ENCODE measurements at places on chromosomes 5 and 9. TPM values are rescaled to one million over a fixed set of nuclear protein-coding genes. Genes with fewer than 3 reads are reported as not detected.

The F2RL1 gene
- total RNA-seq, result 0.62 TPM

The ZNG1F gene
- total RNA-seq, result 28.3 TPM

The TAS2R1 gene
- not detected for total RNA-seq

The FOXD4L3 gene
- total RNA-seq, result 1.7 TPM

The GPR151 gene
- total RNA-seq, result 0.33 TPM

The TXNDC8 gene
- not detected for total RNA-seq

The FGF1 gene
- total RNA-seq, result 186 TPM

The PCDHA1 gene
- 2.7 TPM for total RNA-seq

The GALNT10 gene
- total RNA-seq, result 16.6 TPM

The PROB1 gene
- 2.4 TPM for total RNA-seq

The GMCL2 gene
- not detected for total RNA-seq

The GLDC gene
- total RNA-seq, result 22.5 TPM

The FOXD4 gene
- total RNA-seq, result 0.56 TPM

The RAB24 gene
- 45.6 TPM for total RNA-seq

The GHR gene
- total RNA-seq, result 4.0 TPM

The INSYN2B gene
- 6.2 TPM for total RNA-seq

The SMIM3 gene
- 8.0 TPM for total RNA-seq

The IFNA21 gene
- not detected for total RNA-seq

The PCDHB11 gene
- 7.0 TPM for total RNA-seq

The PBX3 gene
- 21.7 TPM for total RNA-seq

The SOX30 gene
- total RNA-seq, result not detected

The PCDHGA1 gene
- total RNA-seq, result 4.1 TPM

The ANKRD18B gene
- 21.5 TPM for total RNA-seq

The PFN3 gene
- total RNA-seq, result not detected

The MELK gene
- not detected for total RNA-seq

The HEMGN gene
- total RNA-seq, result not detected

The TMEM174 gene
- total RNA-seq, result not detected

The FGD3 gene
- total RNA-seq, result 2.4 TPM

The IL5 gene
- total RNA-seq, result not detected

The IFNE gene
- 1.1 TPM for total RNA-seq

The ENTREP1 gene
- 19.7 TPM for total RNA-seq

The PGM5 gene
- total RNA-seq, result 5.9 TPM

The NDFIP1 gene
- 96.7 TPM for total RNA-seq

The ECSCR gene
- not detected for total RNA-seq

The TMEM215 gene
- total RNA-seq, result not detected

Data from dorsolateral prefrontal cortex (tissue), 122 donors.